ENCODE measurements at places on chromosomes 5 and 9.

DNA sequence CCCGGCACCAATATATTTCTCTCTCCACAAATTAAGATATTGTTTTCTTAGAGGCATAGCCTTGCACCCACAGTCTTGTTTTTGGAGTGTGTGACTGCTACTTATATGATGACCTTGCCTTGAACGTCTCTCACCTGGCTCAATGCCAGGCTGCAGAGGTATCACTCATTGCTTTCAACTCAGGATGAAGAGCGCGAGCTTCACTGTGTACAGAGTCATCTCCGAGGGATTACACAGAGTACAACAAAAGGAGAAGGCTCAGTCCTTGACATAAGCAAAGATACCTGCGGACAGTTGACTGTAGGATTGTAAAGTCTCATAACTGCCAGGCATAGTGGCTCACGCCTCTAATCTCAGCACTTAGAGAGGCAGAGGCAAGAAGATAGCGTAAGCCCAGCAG is 53.8 kb downstream of the CD180 start:
- DNase-seq, result no peak

DNA sequence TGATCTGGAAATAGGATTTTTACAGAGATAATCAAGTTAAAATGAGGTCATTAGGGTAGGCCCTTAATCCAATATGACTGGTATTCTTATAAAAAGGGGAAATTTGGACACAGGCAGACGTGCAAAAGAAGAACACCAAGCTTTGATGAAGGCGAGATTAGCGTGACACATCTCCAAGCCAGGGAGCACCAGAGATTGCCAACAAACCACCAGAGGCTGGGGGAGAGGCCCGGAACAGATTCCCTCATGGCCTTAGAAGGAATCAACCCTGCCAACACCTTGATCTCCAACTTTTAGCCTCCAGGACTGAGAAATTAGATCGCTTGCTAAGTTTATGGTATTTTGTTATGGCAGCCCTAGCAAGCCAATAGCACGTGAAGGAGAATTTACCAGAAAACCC is 10.8 kb upstream of the ARSI start:
- no peak for DNase-seq

DNA sequence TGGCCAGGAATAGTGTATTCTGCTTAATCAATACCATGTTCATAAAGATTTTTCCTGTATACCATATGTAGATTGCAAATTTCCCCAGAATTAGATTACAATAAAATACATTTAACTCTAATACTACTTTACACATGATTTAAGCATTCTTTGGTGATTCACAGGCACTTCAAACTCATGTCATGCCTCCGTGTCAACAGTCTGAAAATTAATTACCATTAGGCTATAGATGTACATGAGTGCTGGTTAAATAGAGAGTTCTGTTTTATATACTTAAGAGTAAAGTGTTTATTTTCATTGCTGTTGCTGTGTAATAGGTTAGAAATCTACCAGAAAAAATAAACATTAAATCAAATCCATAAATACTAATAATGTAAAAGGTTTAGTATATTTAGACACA is 159.8 kb downstream of the ZSWIM6 start:
- DNase-seq, result no peak

DNA sequence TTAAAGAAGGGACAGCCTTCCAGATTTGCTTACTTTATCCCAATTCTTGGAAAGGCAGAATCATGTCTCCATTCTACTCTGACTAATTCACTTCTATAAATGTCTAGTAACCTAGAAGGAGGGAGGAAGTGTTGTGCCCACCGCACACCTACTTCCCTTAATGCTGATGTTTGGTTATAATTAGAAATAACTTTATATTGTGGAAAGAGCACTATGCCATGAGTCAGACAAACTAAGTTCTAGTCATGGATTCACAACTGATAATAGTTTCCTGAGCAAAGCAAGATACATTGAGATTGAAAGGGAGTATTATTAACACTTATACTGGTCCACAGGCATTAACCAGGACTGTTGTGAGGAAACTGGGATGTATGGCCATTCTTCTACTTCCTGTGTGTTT is 345.9 kb upstream of the RPS23 start:
- DNase-seq, result no peak

DNA sequence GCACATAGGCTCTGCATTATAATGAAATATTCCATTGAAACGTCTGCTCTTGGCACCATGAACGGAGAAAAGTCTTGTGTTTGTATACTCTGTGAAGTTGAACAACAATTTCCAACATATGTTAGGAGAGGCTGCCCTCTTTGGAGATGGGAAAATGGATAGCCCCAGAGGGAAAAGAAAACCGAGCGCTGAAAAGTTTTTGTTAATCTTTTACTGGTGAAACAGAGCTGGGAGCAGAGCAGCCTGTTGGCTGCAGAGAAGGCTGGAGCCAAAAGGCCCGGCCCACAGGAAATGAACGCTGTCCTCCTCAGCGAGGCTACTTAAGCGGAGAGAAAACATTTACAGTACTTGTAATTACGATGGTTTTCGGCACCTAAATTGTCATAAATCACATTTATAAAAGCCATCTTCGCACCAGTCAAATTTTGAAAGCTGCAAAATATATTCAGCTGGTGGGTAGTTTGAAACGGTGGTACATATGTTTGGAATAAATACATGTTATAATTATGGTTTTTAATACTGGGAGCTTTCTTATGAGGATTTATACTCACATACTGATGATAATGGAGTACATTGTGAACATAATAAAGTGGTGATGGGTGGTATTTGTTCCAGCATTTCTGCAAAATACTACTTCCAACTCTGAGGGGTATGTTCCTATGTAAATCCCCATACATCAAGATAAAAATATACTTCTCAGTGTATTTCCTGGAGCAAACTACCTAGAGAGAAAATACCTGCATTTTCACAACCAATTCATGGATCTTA is 129.6 kb upstream of the CNTLN start:
- DNase-seq, result no peak

DNA sequence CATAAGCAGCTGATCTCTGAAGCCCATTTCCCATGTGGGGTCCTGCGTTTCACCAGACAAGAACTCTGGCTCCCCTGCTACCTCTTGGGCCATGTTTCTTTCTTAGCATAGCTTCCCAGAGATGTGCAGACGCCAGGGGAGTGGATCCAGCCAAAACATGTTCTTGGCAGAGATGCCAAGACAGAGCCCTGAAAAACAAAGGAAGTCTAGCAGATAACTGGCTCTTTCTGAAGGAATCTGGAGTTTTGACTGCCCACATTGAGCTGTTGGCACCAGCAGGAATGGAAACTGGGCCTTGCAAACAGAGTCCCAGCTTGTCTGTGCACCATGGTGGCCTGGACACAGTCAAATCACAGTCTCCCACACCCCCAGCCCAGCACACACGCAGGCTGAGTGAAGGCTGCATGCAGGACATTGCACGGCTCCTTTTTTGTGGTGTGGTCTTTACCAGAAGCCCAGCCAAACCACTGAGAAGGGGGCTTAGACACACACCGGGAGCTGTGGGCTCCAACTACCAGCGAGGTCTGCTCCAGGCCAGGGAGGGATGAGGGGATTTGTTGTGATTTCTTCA is 114.7 kb downstream of the SNX18 start:
- DNase-seq, result no peak

DNA sequence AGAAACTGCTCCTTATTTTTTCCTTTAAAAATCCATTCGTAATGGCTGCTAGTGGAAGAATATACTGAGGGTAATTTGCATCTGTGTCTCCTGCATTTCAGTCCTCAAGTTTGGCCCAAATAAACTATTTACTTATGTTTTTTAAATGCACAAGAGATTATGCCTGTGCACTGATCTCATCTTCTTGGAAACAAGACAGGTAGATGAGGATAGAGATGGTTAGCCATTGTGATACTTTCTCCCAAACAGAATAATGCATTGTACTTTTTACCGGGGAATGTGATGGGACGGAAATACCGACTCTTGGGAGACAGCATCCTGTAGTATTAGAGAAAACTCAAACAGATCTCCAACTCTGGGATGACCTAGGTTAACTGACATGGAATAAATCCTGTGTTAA is 72.5 kb upstream of the DAB2 start:
- DNase-seq, result no peak
